ENCODE measurements at places on chromosomes 12 and 14.

DNA sequence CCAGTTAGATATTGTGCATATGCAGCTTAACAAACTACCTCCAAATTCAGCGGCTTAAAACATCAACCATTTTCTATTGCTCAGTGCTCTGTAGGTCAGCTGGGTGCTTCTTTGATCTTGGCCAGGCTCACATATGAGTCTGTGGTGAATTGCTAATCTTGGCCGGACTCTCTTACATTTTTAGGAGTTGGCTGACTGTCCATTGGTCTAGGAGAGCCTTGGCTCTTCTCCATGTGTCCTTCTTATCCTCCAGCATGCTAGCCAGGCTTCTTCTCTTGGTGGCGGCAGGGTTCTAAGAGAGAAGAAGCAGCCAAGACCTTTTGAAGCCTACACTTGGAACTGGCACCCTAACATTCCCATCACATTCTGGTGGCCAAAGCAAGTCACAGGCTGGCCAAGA lies 174.3 kb upstream of the PWP1 start:
- DNase-seq: no peak

- DNase-seq: no peak
These were observed 25.9 kb downstream of the TCHP start for GRCh38 chr12:109926016-109926415.

DNA sequence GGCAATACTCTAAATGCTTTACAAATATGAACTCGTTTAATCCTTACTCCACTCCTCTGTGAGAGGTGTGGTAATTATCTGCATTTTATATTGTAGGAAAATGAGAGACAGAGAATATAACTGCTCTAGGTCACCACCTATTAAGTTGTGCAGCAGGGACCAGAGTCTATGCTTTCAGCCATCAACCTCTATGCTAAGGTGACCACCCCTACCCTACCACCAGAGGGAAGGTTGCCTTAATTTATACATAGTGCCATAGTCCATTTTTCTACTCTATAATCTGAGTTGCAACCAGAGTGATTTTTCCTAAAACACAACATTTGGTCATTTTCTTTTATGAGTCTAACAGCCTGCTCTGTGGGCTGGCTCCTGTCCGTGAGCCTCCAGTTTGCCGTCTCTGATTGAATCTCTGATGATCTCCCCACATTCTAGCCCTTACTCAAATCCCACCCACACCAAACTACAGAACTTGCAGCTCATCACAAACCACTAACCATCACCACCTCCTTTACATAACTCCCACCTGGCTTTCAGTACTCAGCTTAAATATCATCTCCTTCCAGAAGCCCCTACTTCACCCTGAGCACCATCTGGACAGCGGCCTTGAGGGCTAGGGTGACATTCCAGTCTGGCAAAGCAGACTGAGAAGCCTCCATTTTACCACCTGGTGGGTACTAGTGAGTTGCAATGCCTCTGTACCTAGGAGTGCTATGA lies 126.6 kb downstream of the PPM1H start:
- no peak for DNase-seq

DNA sequence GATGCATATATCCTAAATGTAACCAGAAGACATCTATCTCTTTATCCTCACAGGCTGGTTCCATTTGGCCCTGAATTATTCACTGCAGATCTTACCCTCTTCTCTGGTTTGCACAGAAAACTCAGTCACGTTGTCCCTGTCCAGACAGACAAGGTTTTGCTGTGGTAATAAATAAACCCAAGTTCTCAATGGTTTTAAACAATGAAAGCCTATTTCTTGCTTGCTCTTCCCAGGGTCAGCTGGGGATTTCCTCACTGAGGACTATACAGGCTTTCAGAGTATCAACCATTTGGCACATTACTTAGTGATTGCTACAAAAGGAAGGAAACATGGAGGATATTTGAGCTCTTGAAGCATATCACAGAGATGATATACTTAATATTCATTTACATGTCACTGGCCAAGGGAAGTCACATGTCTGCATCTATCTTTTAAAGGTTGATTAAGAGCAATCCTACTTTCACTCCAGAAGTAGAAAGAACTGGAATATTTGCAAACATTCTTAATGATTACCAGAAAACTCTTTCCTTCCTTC lies 24.4 kb upstream of the E2F7 start:
- no peak for DNase-seq

GRCh38 chr12:123058980-123059379 lies 78.5 kb downstream of the ARL6IP4 start:
- no peak for DNase-seq

GRCh38 chr14:75249251-75249957 lies 29.2 kb upstream of the FOS start:
- no peak for DNase-seq

DNA sequence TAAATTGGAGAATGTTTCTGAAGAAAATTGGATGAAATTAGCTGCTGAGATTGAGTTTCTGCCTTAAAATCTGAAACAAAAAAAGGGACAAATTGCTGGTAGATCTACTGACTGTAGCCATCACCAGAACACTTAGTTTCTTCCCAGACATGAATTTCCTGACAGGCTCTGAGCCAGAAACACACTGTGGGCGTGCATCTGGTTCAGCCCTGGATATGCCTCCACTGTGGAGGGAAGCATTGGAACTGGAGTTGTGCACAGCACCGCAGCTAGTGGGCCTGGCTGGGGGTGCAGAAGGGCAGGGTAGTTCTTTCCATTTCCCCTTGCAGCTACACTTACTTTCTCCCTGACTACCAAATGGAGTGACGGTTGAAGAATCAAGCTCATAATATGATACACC lies 31.2 kb downstream of the CREBL2 start:
- no peak for DNase-seq

DNA sequence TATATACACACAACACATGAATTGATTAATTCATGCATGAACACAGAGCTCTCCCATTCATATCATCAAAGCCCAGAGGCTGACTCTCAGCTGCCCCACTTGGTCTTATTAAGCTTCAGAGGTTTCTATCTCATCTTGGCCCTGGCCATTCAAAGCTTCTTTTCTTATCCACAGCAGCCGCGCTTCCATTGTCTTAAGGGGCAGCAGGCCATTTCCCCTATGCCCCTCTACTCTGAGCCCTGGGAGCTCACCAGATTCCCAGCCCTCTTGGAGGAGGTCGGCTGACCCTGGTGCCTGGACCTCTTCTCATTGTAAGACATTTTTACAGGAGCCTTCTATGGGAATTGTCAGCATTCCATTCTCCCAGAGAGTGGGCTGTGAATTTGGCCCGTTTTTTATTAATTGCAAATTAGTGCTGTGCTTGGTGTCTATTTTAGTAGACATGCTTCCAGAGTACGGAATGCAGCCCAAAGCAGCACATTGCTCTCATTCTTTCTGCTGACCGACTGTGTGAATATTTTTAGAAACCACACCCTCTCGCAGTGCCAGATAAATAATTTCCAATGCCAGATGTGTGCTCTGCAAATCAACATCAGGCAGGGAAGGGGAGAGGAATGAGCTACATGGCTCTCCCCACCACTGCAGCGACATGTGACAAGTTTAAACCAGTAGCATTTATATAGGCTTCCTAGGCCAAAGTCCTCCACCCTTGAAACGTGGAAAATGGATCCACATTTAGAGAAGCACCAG lies 58.5 kb downstream of the NUAK1 start:
- DNase-seq: no peak

DNA sequence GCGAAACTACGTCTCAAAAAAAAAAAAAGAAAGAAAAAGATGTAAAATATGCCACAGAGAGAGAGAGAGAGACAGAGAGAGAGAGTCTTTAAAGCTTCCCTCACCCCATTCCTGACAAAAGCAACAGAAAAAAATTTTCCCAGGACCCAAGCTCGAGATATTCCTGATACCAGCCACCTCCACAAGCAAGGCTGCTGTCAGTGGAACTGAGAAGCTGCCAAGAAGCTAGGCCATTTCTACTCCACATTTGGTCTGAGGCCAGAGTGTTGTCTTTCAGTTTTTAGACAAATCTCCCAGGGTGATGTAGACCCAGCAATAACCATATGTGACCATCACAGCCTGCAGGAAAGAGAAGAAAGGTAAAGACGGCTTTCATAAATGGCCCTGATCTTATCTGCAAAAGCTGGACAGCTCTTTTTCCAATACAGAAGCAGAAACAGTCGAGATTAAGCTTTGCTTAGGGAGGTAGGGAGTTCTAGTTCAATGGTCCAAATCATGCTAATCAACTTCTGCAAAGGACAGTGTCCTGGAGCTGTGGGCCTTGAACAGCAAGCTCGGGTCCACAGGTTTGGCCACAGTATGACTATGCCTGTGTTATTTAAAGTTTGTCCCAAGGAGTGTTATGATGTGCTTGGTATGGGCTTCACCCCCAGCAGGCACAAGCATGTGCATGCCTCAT lies 130.3 kb upstream of the NUDT4 start:
- DNase-seq: no peak

GRCh38 chr12:111686574-111687105 lies 787 bp downstream of the ACAD10 start:
- DNase-seq: no peak

Data from iPS DF 6.9 (cell line).